ENCODE measurements at places on chromosomes 1 and 21.

GRCh38 chr1:100045206-100045605 is 75.4 kb downstream of the SLC35A3 start:
- no peak for DNase-seq

- DNase-seq, result no peak
Measured at GRCh38 chr1:116432655-116433265, 59.7 kb downstream of the ATP1A1 start.

GRCh38 chr1:172902200-172902599 is 148.5 kb downstream of the TNFSF18 start:
- no peak for DNase-seq

DNA sequence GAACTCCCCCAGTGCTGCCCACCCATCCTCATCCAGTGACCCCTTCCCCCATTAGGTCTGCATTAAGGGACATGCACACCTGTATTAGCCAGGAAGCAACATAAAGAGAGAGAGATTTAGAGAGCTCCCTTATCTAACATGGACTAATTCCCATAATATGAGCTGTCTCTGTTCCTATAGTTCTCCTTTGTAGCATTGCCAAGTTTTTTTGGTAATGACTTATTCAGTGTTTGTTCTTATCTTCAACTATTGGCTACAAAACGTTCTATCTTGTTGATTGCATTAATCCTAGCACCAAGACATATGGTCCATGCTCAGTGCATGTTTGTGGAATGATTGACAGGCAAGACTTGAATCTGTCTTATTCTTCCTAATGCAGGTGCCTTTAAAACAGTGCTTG is 264.0 kb downstream of the ADGRL2 start:
- DNase-seq, result no peak

DNA sequence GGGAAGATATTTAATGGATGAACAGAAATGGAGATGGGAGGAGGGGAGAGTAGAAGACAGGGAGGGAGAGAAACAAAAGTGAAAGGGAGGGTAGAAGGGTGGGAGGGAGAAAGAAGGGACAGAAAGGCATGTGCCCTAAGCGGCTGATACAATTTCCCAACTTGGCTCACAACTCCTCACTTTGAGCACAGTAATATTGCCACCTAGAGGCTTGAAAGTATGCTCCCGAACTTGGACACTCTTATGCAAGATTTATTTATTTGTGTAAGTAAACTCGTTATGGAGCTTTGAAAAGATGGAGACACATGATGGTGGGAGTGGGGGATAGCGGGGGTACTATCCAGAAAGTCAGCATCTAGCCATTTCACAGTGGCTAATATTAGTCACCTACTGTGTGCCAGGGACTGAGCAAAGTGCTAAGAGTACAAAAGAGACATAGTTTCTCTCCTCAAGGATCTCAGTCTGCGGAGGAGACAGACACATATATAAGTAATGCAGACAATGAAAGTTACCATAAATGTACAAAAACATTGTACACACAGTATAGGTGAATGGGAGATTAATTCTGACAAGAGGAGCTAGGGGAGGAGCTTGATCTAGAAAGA is 189.7 kb downstream of the SEC16B start:
- DNase-seq, result no peak
